ENCODE measurements at places on chromosomes 1 and 21.

GRCh38 chr1:223208164-223209076 lies 65.4 kb upstream of the TLR5 start:
- no peak for DNase-seq

DNA sequence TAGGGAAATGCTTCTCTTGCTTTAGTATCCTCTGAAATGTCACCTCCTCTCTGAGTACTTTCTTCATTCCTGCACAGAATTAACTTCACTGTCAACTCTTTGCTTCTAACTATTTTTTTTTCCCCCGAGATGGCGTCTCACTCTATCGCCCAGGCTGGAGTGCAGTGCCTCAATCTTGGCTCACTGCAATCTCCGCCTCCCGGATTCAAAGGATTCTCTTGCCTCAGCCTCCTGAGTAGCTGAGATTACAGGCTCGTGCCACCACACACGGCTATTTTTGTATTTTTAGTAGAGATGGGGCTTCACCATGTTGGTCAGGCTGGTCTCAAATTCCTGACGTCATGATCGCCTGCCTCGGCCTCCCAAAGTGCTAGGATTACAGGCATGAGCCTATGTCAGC lies 1.4 kb upstream of the PLPP3 start:
- no peak for DNase-seq

GRCh38 chr1:54967372-54967771 lies 13.1 kb upstream of the TMEM61 start:
- DNase-seq = peak; percentile 51

DNA sequence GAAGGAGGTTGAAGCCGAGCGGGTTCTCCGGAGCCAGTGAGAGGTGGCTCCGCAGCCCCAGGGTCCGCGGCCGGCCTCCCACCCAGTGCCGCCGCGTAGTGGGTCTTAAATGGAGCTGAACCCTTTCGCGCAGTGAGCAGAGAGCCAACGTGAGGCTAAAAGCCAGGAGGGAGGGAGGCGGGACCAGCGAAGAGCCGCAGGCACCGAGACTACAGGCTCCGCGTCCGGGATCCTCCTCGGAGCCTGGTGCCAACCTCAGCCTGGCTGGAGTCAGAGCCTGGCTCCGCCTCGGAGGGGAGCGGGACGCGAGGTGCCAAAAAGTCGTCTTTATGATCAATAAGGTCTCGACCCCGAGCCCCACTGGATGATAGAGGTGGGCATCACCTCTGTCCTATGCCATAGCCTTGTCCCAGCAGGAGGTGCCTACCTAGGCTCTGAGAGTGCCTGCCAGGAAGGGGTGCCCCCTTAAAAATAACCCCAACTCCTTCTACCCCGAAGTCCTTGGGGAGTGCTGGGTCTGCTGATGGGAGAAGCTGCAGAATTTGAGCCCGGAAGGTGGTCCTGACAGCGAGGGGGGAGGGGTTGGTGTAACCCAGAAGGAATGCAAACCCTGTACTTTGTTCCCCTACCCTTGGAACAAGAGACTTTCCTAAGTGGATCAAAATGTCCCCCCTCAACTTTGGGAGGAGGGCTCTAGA lies 1.6 kb downstream of the IGSF21 start:
- DNase-seq = no peak

GRCh38 chr1:6086762-6087376 lies 41.2 kb downstream of the KCNAB2 start:
- DNase-seq = no peak

GRCh38 chr1:182703539-182703938 lies 19.2 kb upstream of the RGS8 start:
- DNase-seq = no peak

- no peak for DNase-seq
Observed at GRCh38 chr1:234735476-234735875, 125.5 kb upstream of the IRF2BP2 start.

DNA sequence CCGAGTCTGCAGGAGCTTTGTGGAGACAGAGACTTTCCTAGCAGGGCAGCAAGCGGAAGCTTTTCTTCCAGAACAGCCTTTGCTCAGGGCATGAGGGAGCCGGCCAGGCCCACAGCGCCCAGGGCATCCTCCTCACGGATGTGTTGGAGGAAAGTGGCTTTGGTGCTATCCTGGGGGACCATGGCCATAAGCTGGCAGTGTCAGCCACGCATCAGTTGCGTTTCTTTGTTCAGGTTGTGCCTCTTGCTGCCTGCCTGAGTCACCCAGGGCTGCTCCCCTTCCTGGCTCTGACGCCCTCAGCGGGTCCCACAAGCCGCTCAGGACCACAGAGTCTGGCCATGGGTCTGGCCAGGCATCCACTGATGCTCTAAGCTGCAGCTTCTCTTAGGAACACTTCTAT lies 39.6 kb upstream of the PRSS38 start:
- DNase-seq = no peak

- DNase-seq = peak; percentile 78
Observed at GRCh38 chr1:26537951-26538352, 8.4 kb downstream of the RPS6KA1 start.

GRCh38 chr1:232965912-232966217 lies 15.5 kb downstream of the NTPCR start:
- no peak for DNase-seq

GRCh38 chr1:13443335-13443979 lies 33.2 kb downstream of the PRAMEF20 start:
- no peak for DNase-seq

- DNase-seq = no peak
Observed at GRCh38 chr1:202942426-202942825, 15.4 kb upstream of the KLHL12 start.

- DNase-seq = no peak
Observed at GRCh38 chr21:26977746-26978145, 10.9 kb upstream of the ADAMTS5 start.

DNA sequence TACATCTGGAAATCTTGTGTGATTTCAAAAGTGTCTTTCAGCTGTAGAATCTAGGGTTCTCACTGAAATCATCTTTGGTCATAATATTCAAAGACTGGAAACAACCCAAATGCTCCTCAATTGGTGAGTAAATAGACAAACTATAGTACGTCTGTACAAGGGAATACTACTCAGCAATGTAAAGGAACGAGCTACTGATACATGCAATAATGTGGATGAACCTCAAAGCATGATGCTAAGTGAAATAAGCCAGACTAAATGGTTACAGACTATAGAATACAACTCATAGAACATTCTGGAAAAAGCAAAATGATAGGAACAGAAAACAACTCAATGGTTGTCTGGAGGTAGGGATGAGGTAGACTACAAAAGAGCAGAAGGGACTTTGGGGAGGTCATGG lies 2.6 kb downstream of the LACTBL1 start:
- DNase-seq = no peak

GRCh38 chr1:98330224-98330623 lies 331.3 kb upstream of the SNX7 start:
- DNase-seq = no peak

DNA sequence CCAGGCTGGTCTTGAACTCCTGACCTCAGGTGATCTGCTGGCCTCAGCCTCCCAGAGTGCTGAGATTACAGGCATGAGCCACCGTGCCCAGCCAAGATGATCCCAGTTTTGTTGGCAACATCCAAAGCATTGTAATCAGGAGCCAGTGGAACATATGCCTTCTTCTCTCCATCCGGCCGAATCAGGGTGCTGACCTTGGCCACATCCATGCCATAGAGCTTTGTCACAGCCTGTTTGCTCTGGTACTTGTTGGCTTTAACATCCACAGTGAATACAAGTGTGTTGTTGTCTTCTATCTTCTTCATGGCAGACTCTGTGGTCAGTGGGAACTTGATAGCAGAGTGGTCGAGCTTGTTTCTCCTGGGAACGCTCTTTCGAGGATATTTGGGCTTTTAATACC lies 17.1 kb downstream of the TNFRSF8 start:
- no peak for DNase-seq

- no peak for DNase-seq
Observed at GRCh38 chr1:223750730-223751570, 38.6 kb downstream of the CAPN2 start.

DNA sequence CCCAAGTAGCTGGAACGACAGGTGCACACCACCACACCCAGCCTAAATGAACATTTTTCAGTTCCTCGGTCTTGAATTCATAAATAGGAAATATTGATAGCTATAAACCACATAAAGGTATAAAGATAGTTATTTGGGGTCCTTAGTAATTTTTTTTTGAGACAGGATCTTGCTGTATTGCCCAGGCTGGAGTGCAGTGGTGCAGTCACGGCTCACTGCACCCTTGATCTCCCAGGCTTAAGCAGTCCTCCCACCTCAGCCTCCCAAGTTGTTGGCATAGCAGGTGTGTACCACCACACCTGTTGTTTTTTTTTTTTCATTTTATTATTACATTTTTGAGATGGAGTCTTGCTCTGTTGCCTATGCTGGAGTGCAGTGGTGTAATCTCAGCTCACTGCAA lies 3.7 kb upstream of the PPP1R15B start:
- no peak for DNase-seq

DNA sequence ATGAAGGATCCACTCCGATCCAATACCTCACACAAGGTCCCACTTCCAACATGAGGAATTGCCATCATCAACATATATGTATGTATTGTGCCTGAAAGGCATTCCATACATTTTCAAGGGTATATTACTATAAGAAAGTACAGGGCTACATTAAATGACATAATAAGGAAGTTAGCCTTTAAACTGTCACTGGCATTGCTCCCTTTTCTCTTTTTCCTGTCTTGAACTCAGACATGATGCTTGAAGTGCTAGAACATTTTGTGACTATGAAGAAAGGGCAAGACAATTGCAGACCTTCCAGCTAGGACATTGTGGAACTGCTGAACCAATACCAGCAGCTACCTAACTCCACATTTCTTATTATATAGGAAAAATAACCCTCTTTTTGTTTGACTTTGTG lies 2.9 kb upstream of the TSPAN2 start:
- DNase-seq = no peak

DNA sequence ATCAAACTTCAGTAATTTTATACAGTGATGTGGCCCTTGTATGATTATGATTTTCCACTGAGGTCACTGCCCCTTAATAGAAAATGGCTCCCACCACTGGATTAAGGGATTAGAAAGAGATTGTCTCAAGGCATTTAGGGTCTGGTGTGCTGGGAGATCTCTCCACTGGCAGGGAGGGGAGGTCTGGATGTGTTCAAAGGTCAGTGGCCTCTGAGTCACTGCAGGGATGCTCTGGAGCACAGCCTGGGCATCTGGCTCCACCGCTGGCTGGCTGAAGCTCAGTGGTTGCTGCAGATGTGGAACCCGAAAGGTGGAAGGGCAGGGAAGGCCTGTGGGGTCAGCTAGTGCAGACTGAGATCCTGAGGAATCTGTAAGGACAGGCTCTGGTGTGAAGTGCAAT lies 18.3 kb upstream of the CHI3L1 start:
- no peak for DNase-seq
